Hippocampal formation (tissue), 2 donors: ENCODE measurements at places on chromosomes 3 and 15.
A peak's percentile ranks its signal among the peaks of the same experiment; 100 is the strongest.

- no peak for DNase-seq
These were observed 54.5 kb upstream of the LRIG1 start for GRCh38 chr3:66555214-66555844.

GRCh38 chr3:18765662-18766061 lies 340.5 kb upstream of the SATB1 start:
- no peak for DNase-seq

GRCh38 chr15:74816624-74817369 lies 4.2 kb downstream of the LMAN1L start:
- no peak for DNase-seq

DNA sequence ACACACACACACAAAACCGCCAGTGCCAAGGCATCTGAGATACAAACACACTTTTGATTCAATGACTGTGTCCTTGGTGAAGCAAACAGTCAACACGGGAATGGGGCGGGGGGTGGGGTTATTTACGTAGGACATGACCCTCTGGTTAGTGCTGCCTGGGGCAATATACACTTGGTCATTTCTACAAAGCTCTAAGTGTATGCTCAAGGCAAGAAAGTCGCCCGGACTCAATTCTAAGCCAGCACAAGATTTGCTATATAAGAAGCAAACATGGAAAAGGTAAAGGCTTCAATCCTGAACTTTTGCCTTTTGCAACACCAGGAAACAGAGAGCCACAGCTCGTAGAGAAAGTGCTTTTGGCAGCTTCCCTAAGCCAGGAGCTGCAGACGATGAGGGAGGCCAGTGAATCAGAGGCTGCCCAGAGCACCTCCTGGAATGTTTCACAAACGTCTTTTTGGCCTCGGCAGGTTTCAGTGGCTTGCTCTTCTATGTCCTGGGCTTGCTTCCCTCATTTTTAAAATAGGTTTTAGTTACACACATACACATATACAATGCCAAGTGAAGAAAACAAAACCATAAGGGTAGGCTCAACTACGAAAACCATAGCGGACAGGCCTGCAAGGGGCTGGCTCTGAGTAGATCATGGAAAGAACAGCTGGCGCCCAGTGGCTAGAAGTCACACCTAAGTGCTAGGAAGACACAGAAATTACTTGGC lies 73.6 kb downstream of the TM4SF4 start:
- no peak for DNase-seq

- DNase-seq: peak; percentile 27
These were observed 114.9 kb upstream of the MEF2A start for GRCh38 chr15:99450896-99451358.

GRCh38 chr3:194946091-194946490 lies 260.4 kb downstream of the FAM43A start:
- no peak for DNase-seq

- no peak for DNase-seq
These were observed 63.1 kb downstream of the DAPK2 start for GRCh38 chr15:63983061-63983711.
